ENCODE measurements at places on chromosomes 12 and 14. TPM values are rescaled to one million over a fixed set of nuclear protein-coding genes. Genes with fewer than 3 reads are reported as not detected.
A peak's percentile ranks its signal among the peaks of the same experiment; 100 is the strongest.

- DNase-seq: no peak
Measured at GRCh38 chr14:40656311-40656710, 950.4 kb upstream of the LRFN5 start.

DNA sequence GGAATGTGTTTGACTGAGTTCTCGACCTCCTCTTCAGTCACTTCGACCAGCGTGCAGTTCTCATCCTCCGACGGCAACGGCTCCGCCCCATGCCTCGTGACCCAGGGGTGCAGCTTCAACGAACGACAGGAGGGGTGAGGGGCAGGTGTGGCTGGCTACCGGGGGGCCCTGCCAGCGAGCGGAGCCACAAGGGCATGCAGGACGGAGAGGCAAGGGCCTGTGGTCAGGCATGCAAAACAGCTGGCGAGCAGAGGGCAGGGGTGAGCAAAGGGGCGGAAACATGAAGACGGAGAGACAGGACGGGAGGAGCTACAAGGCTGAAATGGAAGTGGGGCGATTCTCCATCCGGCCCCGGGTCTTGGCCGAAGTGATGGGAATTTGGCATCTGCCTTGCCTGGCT, 38.7 kb downstream of the P2RX4 start:
- no peak for DNase-seq

Gene FGF6
- not detected for total RNA-seq

DNA sequence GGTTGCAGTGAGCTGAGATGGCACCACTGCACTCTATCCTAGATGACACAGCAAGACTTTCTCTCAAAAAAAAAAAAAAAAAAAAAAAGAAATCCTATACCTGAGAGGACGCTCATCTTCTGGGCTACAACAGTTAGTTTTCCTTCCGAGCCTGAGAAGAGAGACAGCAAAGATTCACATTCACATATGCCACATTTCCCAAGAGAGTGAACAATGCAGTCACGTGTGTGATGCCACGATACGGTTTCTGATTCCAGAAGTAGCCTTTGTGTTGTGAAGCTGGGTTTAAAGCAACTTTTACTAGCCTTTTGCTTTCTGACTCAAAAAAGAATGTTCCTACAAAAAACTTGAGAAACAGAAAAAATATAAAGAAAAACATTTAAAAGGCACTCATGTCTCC, 19.5 kb downstream of the GCN1 start:
- DNase-seq: no peak

- DNase-seq: no peak
Measured at GRCh38 chr12:25938581-25938980, 19.9 kb upstream of the RASSF8 start.

- peak; percentile 24 for DNase-seq
Measured at GRCh38 chr12:19988459-19988873, 379.9 kb upstream of the PDE3A start.

DNA sequence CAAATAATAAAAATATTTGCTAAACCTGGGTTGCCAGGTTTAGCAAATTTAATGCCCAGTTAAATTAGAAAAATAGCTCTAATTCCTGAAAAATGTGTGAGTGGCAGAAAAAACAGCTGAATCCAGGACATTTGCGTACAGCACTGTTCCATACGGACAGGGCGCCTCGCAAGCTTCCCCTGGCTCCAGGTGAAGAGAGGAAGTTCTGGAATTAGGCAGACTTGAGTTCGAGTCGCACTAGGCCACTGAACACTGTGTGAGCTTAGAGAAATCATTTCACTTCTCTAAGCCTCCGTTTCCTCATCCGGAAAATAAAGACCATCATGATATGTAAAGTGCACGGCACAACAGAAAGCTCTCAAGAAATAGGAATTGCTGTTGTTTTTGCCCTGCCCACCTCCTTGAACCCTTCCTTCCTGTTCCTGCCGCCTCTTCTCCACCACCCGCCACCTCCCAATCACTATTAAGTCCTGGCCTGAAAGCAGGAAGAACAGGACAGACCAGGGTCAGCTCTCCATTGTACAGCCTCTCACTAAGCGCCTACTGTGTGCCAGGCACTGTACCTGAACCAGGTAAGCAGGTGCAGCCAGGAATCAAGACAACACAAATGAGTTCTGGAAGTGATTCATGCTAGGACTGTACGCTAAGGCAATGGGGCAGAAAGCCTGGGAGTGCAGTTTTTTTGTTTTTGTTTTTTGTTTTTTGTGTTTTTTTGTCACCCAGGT, 763 bp upstream of the PHETA1 start:
- no peak for DNase-seq

Gene TEX22
- total RNA-seq: 3.8 TPM

GRCh38 chr12:3101309-3102024, 24.3 kb downstream of the TSPAN9 start:
- DNase-seq: peak; percentile 80

- DNase-seq: no peak
Measured at GRCh38 chr12:107491856-107492255, 193.7 kb upstream of the PWP1 start.

GRCh38 chr12:65090461-65090860, 30.6 kb downstream of the WIF1 start:
- DNase-seq: no peak

Gene LTBP2
- total RNA-seq: 27.5 TPM

Gene ACOT6
- total RNA-seq: not detected

- no peak for DNase-seq
Measured at GRCh38 chr12:120118321-120119061, 1.9 kb upstream of the RAB35 start.

GRCh38 chr12:101901777-101902176, 24.4 kb downstream of the DRAM1 start:
- no peak for DNase-seq

- no peak for DNase-seq
Measured at GRCh38 chr14:103899833-103900232, 28.4 kb upstream of the TDRD9 start.

DNA sequence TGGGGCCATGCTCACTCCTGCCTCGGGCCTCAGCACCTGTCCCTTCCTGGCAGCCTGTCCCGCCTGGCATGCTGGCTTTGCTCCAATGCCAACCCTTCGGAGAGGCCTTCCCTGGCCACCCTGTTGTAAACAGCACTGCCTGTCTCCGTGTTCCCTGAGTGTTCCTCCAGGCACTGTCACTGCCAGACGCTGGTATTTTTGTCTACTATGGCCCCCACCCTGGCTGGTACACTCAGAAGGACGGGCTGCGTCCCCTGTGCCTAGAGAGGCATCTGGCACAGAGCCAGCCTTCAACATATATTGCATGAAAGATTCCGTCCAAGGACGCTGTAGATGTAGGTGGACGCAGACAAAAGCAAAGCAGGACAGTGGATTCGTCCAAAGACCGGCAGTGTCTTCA, 2.7 kb upstream of the ASPG start:
- DNase-seq: peak; percentile 13

DNA sequence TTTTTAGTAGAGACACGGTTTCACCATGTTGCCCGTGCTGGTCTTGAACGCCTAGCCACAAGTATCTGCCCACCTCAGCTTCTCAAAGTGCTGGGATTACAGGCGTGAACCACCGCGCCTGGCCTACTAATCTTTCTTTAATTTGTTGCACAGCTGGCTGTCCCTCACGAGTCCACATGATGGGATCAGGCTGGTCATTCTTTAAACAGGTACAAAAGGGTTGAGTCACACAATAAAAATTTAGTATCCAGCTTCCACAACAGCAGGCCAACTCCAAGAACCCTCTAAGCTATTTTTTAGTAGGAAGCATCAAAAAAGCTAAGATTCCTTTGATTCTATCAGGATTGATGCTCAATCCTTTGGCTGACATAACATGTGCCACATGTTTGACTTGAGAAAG, 17.8 kb downstream of the SINHCAF start:
- DNase-seq: no peak

Gene CPM
- total RNA-seq: 20.0 TPM

GRCh38 chr12:108806346-108806745, 51.0 kb downstream of the SSH1 start:
- DNase-seq: no peak

Gene CEBPE
- total RNA-seq: not detected

Measured in uterus (tissue), 4 donors.